ENCODE measurements at places on chromosomes 3 and 15.

GRCh38 chr15:69128667-69129311 is 31.6 kb upstream of the GLCE start:
- DNase-seq = no peak

GRCh38 chr3:69823743-69824142 is 84.5 kb downstream of the MITF start:
- DNase-seq = no peak

DNA sequence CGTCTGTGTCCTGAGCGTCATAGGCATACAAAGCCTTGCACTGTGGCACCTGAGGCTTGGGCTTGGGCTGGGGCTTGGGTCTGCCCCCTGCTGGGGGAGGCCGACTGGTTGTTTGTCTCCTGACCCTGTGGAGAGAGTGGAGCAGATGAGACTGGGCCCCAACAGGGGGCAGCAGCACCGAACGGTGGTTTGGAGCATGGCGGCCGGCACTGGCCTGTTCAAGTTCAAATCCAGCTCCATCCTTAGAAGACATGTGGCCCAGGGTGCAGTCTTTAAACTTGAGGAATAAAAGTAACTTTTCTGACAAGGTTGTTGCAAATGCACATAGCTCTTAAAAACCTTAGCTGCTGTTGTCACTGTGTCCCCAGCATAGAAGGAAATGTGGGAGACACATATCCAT is 33.3 kb downstream of the CCNB2 start:
- DNase-seq = peak; percentile 85

DNA sequence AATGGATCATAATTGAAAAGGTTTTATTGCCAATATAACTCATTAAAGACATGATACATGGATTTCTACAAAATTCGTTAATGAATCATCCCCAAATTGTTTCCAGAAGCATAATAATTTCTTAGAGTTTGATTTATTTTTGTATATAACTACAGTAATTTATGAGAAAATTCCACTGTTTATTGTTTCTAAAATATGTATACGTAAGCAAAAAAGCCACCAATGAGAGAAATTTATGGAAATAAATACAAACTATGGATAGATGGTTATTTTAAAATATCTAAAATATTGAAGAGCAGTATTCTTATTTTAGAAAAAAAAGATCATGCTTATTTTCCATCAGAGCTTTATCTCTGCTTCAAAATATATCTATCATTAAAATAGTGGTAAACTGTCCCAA is 260.0 kb upstream of the ZNF385D start:
- no peak for DNase-seq

DNA sequence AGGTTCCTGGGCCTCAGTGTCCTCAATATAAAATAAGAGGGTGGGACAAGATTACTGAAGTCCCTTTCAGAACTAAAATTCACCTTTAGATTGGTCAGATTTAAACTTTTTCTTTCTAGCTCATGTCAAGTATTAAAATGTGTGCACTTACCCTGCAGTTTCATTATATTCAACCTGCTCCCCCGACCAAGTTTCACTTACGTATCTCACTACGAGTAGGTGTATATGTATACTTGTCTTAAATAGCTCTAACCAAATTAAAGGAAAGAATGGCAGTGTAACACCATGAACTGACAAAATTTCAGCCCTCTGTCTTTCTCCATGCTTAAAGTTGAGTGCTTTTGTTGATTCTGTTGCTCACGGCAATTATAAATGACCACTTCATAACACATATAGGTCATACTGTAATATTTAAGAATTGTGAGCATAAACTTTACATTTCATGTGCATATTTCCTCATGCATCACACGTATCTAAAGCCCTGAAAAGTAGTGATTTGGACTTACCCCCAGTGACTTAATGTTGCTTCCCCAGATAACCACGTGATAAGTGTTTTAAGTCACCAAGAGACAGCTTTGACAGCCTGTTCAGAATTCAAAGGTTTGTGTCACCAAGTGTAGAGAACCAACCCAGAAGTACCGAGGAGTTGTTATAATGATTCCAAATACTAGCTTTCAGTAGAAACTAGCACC is 70.0 kb downstream of the PGPEP1L start:
- no peak for DNase-seq

All from HAP-1 (cell line).